ENCODE measurements at places on chromosomes 16 and 17. TPM values are rescaled to one million over a fixed set of nuclear protein-coding genes. Genes with fewer than 3 reads are reported as not detected.

Gene TSPOAP1
- total RNA-seq = 2.5 TPM

Gene FOXJ1
- 0.12 TPM for total RNA-seq

Gene PRR35
- not detected for total RNA-seq

Gene COTL1
- 12.4 TPM for total RNA-seq

Gene IGSF6
- total RNA-seq = 2.1 TPM

Gene NPIPB6
- 0.88 TPM for total RNA-seq

Gene SMIM36
- total RNA-seq = not detected

DNA sequence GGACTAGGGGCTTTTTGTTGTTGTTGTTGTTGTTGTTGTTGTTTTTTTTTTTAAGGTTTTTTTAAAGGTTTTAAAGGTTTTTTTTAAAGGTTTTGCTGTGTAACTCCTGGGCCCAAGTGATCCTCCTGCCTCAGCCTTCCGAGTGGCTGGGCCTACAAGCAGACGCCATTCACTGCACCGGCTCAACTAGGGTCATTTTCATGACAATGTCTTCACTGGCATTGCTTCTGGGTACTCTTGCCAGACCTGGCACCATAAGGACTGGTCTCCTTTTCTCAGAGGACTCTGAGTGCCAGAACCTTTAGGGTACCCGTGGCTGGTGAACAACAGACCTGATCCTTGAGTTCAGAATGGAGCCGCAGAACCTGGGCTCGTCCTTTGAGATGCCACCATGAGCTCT lies 20.4 kb downstream of the POLR3E start:
- DNase-seq = peak; percentile 28
- no peak overlapping the region for H3K27ac ChIP-seq
- no peak overlapping the region for H3K4me3 ChIP-seq
- no peaks in the 10 kb centered on the region for H3K27me3 ChIP-seq
- H3K4me1 ChIP-seq = no peaks in the 10 kb centered on the region
- peaks cover 67% of the 10 kb centered on the region for H3K36me3 ChIP-seq

DNA sequence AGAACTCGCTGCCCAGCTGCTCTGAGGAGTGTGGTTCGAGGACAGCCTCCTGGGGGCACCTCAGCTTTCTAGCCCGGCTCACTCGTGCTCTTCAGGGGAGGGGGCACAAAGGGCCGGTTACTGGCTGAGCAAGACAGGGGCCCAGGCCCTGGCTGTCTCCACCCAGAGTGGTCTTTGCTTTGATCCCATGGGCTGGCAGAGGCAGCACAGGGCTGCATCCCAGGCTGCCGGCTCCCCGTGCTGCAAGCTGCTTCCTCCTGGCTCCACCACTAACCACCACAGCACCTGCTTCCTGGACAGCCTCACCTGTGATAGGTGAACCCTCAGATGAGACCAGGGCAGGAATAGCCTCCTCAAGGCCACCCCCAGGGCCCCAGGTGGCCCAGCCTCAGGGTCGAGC lies 6.8 kb downstream of the SPPL2C start:
- no peak overlapping the region for H3K4me3 ChIP-seq
- no peak overlapping the region for H3K27ac ChIP-seq
- no peaks in the 10 kb centered on the region for H3K4me1 ChIP-seq

DNA sequence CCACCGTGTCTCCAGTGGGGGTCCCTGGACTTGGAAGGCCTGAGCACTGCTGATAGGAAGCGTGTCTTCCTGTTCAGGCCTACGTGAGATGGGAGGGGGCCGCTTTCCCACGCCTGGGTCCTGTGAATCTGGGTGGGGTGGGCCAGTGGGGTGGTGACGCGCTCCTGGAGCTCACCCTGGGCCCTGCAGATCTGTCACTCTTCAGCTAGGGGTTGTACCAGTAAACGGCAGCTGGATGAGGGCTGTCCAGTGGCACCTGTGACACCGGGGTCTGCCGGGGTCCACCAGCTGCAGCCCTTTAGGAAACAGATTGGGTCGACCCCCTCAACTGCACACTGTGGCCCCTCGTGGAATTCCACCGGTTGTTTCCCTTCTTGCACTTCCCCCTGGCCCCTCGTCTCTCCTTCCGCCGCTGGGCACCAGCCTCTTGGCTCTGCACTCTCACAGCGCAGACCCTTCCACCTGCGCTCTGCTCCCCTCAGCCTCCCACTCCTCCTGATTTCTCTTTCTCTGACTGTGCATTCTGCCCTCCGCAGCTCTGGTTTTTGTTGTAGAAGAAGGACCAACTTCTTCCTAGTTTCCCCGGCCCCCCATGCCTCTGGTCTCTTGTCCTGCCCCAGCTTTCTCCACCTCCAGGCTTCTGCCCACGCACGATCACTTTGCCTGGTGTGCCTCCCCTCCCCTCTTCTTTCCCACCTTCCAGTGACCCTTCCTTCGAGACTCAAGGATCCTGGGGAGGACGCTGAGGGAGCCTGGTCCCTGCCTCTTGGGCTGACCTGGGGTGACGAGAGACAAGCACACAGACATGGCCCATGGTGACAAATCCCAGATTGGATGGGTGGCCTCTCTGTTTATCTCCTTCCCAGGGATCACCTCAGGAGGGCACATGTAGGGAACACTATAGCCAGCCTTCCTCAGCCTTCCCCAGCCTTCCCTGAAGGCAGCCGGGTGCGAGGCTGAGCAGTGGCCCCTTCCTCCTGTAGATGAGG lies 4.8 kb downstream of the MRC2 start:
- H3K27me3 ChIP-seq = no peaks in the 10 kb centered on the region
- H3K36me3 ChIP-seq = no peaks in the 10 kb centered on the region
- no peak overlapping the region for H3K4me3 ChIP-seq
- no peak overlapping the region for H3K27ac ChIP-seq
- no peaks in the 10 kb centered on the region for H3K4me1 ChIP-seq

DNA sequence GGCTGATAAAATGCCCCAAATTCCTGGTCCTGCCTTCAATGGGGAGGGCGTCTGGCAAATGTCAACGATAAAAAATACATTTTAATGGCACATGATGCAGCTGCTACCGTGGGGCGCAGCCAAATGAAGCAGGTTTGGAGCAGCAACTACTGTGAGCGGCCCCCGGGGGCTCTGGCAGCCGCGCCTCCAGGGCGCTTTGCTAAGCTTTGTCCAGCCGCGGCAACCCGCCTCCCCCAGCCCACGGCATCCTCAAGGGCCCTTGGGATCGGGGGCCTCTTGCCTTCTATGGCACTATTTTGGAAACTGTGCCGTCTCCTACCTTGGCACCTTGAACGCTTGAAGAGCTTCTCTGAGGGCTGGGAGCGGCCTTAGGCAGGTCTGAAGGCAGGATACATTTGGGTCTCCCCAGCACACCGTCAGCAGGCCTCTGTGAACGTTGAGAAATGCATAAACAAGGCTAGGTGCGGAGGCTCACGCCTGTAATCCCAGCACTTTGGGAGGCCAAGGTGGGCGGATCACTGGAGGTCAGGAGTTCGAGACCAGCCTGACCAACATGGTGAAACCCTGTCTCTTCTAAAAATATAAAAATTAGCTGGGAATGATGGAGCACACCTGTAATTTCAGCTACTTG lies 25.1 kb downstream of the TBX4 start:
- H3K27me3 ChIP-seq = no peaks in the 10 kb centered on the region
- no peak overlapping the region for H3K4me3 ChIP-seq
- no peaks in the 10 kb centered on the region for H3K4me1 ChIP-seq
- no peaks in the 10 kb centered on the region for H3K36me3 ChIP-seq
- peak; percentile 29 for DNase-seq

DNA sequence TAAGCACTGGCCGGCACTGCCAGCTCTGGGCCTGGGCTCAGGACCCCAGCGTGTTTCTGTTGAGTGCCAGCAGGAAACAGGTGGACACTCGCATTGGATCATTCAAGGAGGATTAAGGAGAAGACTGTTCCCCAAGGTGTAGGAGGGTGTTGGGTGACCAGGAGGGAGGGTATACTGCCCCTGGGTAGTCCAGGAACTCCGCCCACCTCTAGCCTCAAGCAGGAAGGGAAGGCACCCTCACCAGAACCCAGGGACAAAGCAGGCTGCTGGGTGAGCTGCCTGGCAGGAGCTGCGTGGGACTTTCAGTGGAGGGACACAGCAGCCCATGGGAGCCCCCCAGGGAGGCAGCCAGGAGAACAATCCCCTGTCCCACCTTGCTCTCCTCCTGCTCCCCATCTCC lies 7.7 kb upstream of the RAB37 start:
- no peaks in the 10 kb centered on the region for H3K36me3 ChIP-seq
- H3K4me1 ChIP-seq = no peaks in the 10 kb centered on the region
- no peak overlapping the region for H3K4me3 ChIP-seq
- no peak overlapping the region for H3K27ac ChIP-seq
- no peak for DNase-seq

DNA sequence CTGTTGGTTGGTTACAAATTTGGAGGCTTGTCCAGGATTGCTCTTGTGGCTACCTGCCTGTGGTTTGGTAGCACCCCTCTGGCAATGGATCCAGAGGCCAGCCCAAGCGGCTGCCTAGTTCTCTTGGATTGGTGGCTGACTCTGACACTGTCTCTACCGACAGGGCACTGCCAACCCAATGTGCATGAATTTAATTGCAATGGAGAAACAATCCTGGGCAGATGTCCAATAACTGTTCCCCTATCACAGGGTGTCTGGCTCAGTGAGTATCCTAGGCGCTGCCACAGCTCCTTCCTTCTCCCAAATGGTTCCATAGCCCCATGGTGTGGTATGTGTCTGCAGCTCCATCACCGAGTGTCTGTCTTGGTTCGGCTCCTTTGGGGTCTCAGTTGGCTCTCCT lies 19.5 kb downstream of the N4BP1 start:
- peaks cover 33% of the 10 kb centered on the region for H3K4me1 ChIP-seq
- no peaks in the 10 kb centered on the region for H3K36me3 ChIP-seq
- no peak overlapping the region for H3K4me3 ChIP-seq
- no peak overlapping the region for H3K27ac ChIP-seq
- H3K27me3 ChIP-seq = no peaks in the 10 kb centered on the region

DNA sequence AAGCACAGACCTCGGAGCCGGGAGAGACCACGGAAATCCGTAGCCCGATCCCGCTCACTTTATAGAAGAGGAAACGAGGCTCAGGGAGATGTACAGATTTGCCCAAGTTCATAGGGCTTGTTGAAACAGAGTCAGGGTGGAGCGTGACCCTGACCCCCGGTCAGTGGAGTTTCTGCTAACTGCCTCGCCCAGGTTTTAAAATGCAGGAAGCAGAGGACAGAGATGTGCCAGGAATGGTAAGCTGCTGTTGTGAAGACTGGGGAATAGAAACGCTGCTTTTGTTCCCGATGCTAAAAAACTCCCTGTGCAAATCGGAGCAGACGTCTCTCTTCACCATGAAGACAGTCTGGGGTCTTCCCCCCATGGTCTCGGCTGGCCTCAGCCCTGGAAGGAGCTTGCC lies 403.0 kb downstream of the SEC14L1 start:
- peaks cover 2% of the 10 kb centered on the region for H3K27me3 ChIP-seq
- H3K4me1 ChIP-seq = no peaks in the 10 kb centered on the region
- DNase-seq = no peak
- no peak overlapping the region for H3K4me3 ChIP-seq
- H3K27ac ChIP-seq = no peak overlapping the region
- no peaks in the 10 kb centered on the region for H3K36me3 ChIP-seq

DNA sequence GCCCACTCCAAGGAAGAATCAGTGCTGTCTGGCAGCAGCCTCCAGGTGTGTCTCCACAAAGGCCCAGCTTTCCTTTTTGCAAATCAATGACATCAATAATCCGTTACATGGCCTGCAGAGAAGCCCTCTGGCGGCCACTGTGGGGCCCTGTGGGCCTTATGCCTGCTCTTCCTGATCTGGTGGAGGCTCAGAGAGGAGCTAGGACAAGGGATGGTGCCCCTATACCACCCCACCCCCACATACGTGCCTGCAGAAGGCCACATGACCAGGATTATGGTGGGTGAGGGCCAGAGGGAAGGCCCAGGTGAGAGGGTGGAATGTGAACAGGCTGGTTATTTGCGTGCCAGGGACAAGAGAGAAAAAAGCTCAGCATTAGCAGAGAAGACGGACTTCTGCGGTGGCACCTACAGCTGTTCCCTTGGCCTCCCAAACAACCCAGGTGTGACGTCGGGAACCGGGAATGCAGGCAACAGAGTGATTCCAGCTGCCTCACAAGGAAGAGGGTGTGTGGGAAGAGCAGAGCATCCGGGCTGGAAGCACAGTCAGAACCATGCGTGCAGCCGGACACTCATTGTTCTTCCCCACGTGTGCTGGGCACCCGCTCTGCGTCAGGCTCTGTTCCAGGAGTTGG lies 22.5 kb downstream of the EIF4A3 start:
- no peaks in the 10 kb centered on the region for H3K27me3 ChIP-seq
- H3K36me3 ChIP-seq = no peaks in the 10 kb centered on the region
- H3K4me3 ChIP-seq = no peak overlapping the region
- no peak overlapping the region for H3K27ac ChIP-seq
- DNase-seq = no peak

GRCh38 chr17:30964876-30965275 lies 6.0 kb upstream of the RNF135 start:
- H3K4me1 ChIP-seq = no peaks in the 10 kb centered on the region
- H3K4me3 ChIP-seq = no peak overlapping the region
- H3K27ac ChIP-seq = no peak overlapping the region

DNA sequence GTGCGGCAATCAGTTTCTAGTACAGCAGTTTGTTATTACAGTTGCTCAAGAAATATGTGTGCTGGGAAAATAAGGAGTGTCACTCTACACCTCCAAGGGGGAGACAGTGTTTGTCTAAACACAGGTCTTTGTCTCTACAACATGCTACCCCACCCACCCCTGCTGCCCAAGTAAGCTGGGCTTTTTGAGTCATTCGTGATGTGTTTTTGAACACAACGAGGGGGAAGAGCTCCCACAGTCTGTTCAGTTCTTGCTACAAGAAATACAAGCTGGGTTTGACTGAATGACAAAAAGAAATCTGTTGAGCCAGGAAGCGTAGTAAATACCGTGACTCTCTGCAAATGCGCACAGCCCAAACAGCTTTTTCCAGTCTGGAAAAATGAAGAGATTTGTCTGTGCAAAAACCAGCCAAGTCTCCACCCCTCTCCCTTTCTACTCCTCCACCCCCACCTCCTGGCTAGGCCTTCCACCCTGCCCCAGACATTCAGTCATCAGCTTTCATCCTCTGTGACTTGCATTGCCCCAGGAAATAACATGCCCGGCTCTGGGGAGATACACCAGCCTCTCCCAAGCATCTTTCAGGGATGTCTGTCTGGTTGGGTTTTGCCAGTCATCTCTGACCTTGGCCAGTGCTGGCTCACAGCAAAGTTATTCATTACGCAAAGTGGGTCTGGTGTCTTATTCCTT lies 25.7 kb downstream of the CHD9 start:
- H3K36me3 ChIP-seq = no peaks in the 10 kb centered on the region
- H3K4me3 ChIP-seq = no peak overlapping the region
- no peaks in the 10 kb centered on the region for H3K4me1 ChIP-seq
- no peaks in the 10 kb centered on the region for H3K27me3 ChIP-seq

GRCh38 chr16:87924041-87924810 lies 12.1 kb downstream of the CA5A start:
- H3K4me3 ChIP-seq = no peak overlapping the region
- no peaks in the 10 kb centered on the region for H3K36me3 ChIP-seq
- no peaks in the 10 kb centered on the region for H3K27me3 ChIP-seq
